CD4-positive, alpha-beta T cell (primary cell): ENCODE measurements at places on chromosomes 2 and 18.

DNA sequence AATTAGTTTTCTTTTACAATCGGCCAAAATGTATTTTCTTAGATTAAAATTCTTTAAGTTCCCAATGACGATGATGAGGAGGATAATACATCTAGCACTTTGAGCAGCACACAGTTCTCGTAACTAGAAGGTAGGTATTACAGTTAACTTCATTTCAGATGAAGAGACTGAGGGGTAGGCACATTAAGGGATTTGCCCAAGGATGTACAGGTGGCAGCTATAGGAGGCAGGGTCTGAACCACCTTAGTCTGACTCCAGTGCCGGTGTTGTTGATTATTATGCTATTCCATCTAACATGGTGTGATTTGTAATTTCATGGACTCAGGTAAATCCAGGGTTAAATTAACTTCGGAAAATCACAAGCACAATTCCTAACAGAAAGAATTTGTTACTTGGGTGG is 1.1 kb downstream of the CD28 start:
- DNase-seq, result no peak

GRCh38 chr18:77016936-77017335 is 115.6 kb downstream of the MBP start:
- DNase-seq, result no peak

GRCh38 chr18:9694952-9695495 is 13.1 kb upstream of the RAB31 start:
- DNase-seq, result no peak

DNA sequence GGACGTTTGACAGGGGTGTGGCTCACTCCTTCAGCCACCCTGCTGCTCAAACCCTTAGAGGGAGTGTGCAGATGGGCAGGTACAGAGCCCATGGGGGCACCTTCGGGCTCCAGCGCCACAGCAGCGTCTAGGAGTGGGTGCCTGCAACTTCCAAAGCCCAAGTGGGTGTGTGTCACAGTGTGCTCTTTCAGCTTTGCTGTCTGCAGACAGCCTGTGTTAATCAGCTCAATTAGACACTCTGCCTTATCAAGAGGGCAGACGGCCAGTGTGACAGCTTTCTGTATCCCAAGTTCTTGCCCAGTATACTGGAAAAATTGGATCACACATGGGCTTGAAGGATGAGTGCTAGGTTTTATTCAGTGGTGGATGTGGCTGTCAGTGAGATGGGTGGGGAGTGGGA is 96.7 kb downstream of the AP1S3 start:
- DNase-seq, result no peak

- no peak for DNase-seq
Observed at GRCh38 chr2:102892698-102893310, 131.0 kb downstream of the TMEM182 start.

DNA sequence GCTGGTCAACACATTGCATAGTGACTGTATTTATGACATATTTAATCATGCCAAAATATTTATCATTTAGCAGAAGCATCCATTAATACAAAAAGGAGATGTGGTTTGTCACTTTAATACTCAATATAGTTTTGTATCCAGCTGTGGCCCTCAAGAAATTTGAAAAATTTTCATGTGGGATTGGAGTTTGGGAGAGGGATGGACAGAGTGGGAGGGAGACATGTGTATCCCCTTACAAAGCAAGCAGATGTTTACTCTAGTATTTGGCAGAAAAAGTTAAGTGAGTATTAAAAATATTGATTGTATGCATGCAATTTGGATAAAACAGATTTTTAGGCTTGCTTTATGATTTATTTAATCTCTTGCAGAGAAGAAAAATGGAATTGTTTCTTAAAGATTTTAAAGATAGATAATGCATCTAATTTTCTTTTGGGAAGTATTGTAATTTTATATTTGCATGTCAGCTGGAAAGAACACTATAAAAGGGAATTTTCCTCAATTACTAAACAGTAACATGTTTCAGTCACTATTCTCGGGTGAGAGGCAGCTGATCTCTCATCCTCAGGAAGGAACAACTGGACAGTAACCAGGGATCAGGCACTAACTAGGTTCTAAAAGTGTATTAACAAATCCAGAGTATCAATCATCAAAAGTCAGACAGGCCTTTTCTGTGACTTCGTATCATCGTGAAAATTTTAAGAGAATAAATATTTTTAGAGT is 1184.7 kb upstream of the NXPH2 start:
- no peak for DNase-seq

DNA sequence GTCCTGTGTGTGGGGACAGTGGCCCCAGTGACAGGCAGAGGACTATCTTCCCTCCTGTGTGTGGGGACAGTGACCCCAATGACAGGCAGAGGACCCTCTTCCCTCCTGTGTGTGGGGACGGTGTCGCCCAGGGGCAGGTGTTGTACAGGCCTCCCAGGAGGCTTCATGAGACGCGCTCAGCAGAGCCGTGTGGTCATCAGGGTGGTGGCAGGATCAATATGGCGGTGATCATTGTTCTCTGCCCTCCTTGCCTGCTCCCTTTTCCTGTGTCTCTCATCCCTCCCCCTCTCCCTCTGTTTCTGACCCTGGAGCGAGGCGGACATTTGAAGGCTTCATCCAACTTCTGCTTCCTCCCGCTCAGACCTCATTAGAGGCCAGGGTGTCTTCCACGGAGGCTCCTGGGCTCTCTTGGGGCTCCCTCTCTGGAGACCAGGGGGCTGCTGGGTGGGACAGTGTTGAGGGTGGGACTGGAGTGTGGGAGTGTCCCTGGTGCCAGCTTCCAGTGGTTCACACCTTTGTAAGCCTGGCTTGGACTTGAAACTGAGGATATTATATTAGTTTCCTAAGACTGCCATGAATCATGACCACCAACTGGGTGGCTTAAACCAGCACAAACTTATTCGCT is 59.5 kb downstream of the ACKR3 start:
- no peak for DNase-seq

DNA sequence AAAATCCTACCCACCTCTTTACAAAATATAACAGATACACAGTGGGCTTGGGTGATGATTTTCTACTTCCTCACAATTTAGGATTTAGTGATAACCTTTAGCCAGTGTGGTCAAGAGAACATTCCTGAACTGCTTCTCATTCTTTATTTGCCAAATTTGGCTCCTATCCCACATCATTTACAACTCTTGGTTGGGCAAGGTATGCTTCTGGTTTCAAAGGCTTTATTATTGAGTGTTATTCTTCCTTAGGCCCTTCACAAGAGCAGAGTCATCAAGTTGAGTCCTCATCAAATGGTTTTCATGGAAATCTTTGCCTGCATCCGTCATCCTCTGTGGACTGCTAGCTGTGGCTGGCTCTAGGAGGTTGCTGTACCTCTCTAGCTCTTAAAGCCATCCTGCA is 472.0 kb upstream of the ETAA1 start:
- DNase-seq, result no peak

DNA sequence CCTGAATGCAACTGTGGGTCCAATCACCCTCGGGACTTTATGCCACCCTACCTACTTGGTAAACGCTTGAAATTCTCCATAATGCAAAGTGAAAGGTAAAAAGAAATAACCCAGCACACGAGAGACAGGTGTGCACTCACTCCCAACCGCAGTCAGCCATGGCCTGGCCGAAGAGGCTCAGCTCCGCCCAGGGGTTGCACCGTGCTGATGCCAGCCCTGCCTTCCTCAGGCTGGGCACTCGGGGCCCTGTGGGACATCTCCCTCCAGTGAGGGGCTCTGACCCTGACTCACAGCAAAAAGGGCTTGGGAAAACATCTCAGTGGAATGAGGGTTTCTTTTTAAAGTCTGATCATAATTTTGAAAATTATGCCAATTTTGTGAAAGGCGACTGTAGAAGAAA is 13.3 kb downstream of the SLC66A2 start:
- DNase-seq, result no peak

DNA sequence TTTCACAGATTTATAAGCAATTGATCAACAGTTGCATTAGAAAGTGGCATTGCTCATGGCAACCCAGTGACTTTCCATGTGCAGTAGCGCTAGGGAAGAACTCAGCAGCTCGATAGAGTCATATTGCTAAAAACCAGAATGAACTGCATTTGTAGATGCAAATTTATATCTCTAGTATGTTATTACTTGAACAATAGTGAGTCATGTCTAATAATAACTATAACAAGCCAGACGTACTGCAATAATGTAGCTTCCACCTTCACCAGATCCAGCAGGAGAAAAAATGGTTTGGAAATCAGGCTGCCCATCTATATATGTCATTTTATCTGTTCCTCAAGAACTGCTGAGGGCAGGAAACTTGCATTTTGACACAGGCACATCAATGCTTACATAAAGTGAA is 66.5 kb upstream of the FIGN start:
- DNase-seq, result no peak

DNA sequence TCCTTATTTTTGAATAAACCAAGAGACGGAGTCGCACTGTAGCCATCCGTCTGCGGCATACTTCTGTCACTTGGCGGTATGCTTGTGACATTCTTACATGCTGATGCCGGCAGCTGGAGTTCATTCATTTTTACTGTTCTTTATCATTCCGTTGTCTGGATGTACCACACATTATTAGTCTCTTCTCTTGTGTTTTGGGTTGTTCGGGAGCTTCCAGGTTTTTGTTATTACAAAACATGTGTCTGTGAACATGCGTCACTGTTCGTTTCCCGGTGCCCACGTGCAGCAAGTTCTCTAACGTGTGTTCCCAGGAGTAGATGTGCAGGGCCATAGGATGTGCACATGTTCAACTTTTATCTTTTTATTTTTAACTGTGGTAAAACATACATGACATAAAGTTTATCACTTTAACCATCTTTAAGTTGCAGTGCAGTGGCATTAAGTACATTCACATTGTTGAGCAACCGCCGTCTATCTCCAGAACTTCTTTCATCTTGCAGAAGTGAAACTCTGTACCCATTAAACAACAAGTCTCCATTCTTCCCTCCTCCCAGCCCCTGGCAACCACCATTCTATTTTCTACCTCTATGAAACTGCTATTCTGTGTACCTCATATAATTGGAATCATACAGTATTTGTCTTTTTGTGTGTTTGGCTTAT is 40.1 kb downstream of the MTCL1 start:
- DNase-seq, result no peak

DNA sequence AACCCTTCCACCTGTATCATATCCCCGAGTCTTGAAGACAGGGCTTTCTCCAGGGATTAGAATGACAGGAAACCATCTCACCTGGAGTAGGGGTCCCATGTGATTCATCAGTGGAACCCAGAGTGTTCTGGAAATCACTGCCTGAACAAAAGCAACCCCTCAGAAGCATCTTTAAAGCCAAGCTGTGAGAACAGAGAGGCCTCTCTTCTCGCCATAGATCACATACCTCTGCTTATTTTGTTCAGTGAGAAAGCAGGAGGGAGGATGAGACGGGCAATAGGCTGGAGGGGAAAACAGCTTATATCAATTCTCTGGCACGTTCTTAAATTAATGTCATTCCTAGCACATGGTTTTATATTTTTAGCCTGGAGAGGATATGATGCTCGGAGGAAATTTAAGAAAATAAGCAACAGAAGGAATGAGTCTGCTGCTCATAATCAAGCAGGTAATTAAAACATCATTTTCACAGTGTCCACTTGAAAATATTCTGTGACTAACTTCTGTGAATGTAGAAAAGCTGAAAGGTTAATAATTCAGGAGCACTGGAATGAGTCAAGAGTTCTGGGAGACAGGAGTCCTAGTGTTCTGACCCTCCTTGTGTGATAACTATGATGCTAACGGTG is 213.6 kb upstream of the SP5 start:
- no peak for DNase-seq

DNA sequence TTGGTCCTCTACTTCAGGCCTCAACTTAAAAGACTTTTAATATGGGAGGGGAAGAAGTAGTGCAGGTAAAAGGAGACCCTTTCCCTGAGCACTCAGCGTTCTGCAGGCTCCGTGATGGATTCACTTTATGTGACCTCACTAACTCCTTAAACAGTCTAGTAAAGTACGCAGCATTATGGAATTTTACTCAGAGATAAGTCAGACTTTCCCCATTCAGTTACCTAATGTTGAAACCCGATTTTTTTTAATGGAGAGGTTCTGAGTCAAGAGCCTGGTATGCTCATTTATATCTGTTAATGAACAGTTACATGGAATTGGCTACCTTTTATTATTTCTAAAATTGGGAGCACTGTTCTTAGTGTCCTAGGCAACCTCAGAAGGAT is 34.1 kb downstream of the RASGRP3 start:
- DNase-seq, result no peak

DNA sequence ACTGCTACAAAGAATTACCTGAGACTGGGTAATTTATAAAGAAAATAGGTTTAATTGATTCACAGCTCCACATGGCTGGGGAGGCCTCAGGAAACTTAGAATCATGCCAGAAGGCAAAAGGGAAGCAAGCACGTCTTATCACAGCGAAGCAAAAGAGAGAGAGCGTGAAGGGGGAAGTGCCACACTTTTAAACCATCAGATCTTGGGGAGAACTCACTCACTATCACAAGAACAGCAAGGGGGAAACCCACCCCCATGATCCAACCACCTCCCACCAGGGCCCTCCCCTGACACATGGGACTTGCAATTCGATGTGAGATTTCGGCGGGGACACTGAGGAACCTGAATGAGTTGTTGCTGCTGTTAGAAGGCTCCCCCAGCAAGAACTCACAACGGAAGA is 220.2 kb upstream of the PIEZO2 start:
- no peak for DNase-seq

GRCh38 chr2:219285894-219286425 is 6.8 kb downstream of the DNAJB2 start:
- DNase-seq, result no peak

- DNase-seq, result no peak
Observed at GRCh38 chr2:115294999-115295398, 852.6 kb downstream of the DPP10 start.

DNA sequence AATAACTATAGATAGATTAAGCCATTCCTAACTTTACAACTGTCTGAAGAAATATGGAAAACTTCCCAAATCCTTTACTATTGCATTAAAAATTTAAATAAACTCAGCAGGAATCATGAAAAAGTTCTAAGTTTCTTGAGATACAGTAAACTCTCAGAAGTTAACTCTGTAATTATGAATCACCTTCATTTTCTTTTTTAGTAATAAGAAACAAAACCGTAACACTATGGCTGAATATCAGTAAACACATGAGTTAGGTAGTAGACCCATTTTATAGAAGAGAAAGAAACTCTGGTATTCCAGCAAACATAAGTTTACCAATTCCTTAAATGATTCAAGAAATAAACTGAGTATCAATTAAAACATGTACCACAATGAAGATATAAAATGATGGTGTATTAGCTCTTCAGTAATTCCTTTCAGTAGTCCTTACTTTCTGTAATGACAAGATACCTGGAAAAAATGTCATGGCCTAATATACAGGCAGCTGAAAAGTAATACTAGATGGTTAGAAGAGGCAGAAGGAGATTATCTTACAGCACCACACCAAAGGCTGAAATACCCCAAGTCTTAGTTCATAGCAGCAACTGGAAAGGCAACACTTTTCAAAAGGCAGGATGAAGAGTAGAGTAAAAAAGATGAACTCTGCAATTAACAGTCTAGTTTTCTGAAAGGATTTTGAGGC is 11.5 kb downstream of the TRIP12 start:
- no peak for DNase-seq

- no peak for DNase-seq
Observed at GRCh38 chr2:85992611-85993010, 103.8 kb upstream of the ST3GAL5 start.

DNA sequence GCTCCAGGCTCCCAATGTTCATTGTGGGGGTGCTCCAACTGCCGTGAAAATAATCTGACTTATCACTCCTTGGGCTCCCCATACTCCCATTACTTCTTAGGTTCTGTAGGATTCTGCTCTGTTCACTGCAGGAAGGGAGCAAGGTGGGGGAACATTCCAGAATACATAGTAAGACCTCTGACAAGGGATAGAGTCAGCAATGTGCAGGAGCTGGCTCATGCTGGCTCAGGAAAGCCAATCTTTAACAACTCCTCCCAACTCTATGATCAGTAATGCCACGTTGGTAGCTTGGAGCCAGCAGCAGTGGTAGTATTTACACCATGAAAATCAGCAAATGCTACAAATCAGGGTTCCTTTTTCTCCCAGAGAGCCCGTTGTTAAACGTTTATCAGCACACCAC is 44.4 kb downstream of the FECH start:
- DNase-seq, result no peak
